ENCODE measurements at places on chromosomes 5 and 9.

- DNase-seq, result no peak
Measured at GRCh38 chr5:156715287-156715686, 134.8 kb upstream of the PPP1R2B start.

- DNase-seq, result no peak
Measured at GRCh38 chr5:73363911-73364730, 84.5 kb downstream of the FOXD1 start.

DNA sequence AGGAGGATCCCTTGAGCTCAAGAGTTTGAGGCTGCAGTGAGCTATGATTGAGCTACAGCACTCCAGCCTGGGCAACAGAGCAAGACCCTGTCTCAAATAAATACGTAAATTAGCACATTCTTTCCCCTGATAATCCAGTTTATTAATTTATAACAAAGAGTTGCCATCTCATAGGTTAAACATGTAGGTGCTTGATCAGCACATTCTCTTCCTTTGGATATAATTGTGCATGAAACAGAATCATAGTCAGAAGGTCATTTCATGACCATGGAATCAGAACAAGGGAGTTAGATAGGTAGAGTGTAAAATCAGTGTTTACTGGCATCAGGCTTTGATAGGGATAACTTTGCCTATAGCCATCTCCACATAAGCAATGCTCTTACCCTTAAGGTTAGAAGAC lies 43.0 kb upstream of the KIAA1958 start:
- no peak for DNase-seq

DNA sequence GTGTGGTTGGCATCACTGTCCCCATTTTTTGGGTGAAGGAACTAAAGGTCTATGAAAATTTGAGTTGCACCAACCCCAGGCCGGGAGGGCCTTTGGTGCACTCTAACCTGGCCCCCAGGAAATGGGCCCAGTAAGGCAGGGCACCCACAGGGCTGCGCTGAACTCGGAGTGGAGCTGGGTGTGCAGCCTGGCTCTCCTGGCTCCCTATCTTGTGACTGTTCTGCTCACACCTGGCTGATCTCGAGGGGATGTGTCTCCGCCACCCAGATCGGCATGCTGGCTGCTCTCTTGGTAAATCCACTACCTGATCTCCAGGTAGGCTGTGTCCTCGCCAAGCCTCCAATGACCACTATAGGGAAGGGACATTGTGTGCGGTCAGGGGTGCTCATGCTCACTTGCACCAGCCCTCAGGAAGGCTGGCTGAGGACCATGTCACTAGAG lies 259.8 kb downstream of the NSG2 start:
- DNase-seq, result no peak

GRCh38 chr9:94663140-94663539 lies 23.8 kb upstream of the FBP1 start:
- no peak for DNase-seq

DNA sequence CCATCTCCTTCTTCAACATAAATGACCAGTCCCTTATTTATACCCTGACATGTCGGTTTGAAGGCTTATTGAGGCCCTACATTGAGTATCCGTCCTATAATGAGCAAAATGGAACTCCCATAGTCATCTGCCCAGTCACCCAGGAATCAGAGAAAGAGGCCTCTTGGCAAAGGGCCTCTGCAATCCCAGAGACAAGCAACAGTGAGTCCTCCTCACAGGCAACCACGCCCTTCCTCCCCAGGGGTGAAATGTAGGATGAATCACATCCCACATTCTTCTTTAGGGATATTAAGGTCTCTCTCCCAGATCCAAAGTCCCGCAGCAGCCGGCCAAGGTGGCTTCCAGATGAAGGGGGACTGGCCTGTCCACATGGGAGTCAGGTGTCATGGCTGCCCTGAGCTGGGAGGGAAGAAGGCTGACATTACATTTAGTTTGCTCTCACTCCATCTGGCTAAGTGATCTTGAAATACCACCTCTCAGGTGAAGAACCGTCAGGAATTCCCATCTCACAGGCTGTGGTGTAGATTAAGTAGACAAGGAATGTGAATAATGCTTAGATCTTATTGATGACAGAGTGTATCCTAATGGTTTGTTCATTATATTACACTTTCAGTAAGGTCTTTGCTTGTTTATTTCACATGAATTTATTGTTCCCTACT lies 38.2 kb upstream of the BTNL3 start:
- no peak for DNase-seq

- DNase-seq, result no peak
Measured at GRCh38 chr9:107759009-107759822, 269.6 kb upstream of the KLF4 start.

GRCh38 chr5:79236362-79236969 lies 535 bp downstream of the JMY start:
- DNase-seq, result peak; percentile 24

DNA sequence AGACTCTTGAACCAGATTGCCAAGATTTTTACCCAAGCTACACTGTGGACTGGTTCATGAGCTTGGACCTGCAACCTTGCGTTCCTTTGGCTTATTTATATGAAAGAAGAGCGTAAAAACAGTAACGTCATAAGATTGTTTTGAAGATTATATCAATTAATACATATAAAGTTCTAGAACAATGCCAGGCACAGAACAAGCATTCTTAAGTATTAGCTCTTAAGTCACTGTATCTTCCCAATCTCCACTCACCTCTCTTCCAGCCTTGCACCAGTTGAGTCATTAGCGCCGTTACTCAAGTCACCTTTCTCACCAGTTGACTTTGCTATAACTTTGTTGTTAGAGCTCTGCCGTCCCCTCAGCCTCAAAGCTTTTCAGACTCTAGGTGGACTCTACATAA lies 415.7 kb downstream of the PLK2 start:
- no peak for DNase-seq

GRCh38 chr5:143245929-143246561 lies 157.4 kb downstream of the NR3C1 start:
- no peak for DNase-seq

GRCh38 chr9:36189976-36190375 lies 745 bp upstream of the CLTA start:
- DNase-seq, result no peak

DNA sequence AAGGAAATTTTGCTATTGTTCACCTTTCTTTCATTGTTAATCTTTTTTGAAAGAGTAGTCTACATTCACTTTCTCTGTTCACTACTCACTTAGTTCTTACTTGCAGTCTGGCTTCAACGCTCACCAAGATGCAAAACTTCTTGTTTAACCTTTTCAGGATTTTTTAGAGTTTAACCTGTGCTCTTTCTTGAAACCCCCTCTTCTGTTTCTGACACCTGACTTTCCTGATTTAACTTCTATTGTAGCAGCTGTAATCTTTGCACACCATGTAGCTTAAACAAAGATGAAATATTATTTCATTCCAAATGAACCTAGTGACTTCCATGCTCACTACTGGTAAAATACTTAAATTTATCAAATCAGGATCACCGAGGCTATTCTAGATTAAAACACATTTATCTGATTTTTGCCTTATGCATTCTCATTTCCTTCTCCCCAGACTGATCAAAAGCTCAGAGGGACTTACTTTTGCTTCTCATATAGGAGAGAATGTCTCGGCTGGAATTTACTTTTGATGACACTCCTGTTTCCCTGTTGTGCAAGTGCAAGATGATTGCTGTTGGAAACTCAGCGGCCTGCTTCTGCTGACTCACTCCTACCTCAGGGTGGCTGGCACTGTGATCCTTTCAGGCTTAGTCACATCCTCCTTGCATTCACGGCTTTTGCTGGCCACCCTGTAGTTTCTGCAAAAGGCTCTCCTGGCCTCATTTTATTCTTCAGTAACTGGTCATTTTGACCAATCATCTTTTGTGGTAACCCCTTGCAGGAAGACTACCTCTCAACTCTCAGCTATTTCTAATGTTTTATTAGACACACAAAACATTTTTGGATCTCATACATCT lies 109.3 kb upstream of the IFNE start:
- DNase-seq, result peak; percentile 41

GRCh38 chr9:121262423-121262822 lies 5.5 kb upstream of the GSN start:
- DNase-seq, result no peak

DNA sequence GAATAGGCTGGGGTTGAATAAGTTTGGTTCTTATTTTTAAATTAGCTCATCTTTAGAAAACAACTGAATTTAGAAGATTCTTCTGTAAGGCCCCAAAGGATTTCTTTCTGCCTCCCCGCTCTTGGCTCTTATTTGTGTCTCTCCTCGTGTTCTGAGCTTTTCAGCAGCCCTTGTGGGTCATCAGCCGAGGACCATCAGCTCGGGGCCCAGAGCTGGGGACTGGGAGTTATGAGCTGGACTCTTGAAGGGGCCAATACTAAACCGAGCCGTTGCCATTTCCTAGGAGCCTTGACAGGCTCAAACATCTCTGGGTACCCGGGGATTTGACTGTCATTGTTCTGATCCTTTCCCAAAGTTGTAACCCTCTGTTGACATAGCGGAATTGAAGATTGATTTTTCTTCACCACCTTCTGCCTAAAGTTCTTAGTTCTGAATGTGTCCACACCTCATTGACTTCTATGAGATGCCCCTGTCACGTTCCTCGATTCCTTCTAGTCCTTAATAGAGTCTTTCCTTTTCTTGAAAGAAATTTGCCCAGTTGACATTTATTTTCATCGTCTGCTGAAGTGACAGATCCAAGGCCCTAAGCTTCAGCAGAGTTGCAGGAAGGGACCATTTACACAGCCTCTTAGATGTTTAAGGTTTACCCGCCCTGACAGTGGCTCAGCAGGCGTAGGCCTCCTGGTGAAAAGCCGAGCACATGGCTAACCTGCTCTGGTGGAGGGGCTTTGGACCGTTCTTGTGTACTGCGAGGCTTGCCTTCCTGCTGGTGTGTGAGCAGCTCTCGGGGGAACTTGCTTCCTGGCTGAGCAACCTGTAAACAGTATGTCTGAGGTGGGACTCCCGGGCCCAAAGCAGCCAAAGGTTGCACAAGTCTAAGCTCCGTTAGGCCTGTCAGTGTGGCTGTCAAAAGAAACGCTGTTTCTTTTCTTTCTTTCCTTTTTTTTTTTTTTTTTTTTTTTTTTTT lies 24.0 kb downstream of the ABL1 start:
- DNase-seq, result no peak

DNA sequence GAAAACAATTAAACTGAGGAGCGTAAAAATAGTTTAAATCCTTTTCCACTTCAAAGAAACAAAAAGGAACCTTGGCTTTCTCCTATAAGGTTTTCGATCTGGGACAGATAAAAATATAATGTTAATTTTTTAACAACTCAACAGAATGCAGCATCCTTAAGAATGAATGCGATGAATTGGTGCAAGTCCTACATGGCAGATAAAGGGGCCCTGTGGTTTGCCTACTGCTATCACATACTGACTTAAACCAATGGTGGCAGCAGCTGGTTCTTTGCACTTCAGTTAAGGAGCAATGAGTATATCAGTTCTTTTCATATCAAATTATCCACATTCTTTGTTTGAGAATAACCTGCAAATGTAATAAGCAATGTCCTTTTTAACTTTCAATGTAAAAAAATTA lies 12.4 kb upstream of the TYRP1 start:
- DNase-seq, result no peak

DNA sequence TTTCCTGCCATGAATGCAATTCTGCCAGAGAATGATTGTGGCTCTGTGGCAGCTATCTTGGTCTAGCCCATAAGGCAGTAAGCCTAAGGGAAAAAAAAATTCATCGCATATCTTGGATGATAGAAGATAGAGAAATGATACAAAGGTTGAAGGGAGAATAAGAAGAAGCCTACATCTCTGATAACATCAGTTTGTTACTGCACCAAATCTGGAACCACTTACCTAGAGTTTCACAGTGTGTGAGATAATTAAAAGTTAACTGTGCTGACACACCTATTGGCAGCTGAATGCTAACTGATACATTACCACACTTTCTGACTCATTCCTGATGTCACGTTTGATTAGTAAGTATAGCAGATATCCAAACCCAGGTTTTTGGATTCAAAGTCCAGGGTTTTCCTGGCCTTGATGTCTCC lies 91.6 kb upstream of the TAF11L2 start:
- no peak for DNase-seq

DNA sequence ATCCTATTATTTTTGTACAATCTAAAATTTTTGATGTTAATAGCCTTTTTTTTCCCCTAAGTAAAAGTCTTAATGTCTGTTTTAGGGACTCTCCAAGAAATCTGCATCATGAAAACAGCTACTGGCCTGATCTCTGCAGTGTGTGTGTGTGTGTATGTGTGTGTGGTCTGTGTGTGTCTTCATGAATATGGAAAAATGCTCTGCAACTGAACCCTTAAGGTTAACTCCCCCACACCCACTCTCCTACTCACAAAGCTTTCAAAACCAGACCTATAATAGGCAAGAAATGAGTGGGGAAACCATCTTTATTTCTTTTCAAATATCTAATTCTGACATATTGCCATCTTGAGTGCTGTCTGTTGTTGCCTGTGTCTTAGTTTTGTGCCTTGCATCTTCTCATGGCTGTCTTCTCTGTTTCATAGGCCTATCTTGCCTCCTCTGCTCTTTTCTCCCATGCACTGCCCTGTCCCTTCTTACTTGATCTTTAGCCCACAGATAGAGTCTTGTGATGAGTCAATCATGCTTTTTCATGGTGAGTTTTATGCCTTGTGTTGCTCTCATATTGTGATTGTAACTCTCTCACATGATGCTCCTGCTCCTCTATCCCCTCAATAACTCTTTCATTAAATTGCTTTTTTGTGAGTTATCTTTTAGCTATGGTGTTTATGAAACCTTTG lies 68.3 kb downstream of the CHSY3 start:
- no peak for DNase-seq

- DNase-seq, result no peak
Measured at GRCh38 chr9:137116027-137116507, 1.5 kb upstream of the DPP7 start.
